ENCODE measurements at places on chromosomes 5 and 9.

DNA sequence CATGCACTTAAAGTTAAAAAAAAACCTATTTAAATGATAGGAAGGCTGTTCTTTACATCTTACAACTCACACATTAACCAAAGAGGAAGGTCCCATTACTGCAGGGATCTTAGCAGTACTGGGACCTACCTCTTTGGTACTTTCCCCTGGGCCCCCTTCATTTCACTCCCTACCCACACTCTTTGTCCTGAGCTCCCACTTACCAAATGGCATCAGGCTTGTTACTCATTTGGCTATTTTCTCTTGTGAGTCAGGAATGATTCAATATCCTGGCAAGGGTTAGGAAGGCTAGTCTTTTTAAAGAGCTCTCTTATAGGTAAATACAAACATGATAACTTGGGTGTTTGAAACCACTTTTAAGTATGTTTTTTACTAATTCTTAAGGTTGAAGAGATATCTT lies 117.4 kb upstream of the ELL2 start:
- DNase-seq = peak; percentile 88

- no peak for DNase-seq
These were observed 13.6 kb upstream of the CXXC5 start for GRCh38 chr5:139634541-139634940.

DNA sequence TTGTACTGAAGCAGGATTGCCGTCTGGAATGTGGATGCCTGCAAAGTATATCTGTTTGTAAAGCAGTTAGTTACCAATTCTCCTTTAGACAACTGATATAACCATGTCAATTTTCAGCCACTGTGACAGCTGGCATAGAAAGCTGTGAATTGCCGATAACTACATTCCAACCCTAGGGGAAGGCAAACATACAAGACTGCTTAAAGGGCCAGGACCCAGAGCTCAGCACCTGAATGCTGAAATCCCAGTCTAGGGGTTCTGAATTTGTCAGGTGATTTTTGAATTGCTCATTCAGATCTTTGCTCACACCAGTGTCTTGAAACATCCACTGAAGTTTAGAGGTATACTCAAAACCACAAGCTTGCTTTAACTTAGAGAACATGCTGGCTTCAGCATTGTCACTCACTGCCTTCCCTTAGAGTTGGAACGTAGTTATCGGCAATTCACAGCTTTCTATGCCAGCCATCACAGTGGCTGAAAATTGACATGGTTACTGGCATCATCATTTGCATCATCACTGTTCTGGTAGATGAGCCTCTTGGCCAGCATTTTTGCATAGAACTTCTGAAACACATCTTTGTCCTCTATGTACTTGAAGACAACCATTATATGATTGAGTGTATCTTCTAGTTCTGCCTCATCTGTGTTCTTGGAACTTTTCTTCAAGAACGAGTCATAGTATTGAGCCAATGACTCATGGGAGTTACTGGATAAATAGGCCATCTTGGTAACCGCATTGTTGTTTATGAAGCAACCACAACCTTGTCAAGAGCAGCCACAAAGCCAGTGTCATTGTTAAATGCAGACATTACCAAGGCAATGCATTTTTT lies 82.1 kb downstream of the CCDC192 start:
- peak; percentile 30 for DNase-seq

DNA sequence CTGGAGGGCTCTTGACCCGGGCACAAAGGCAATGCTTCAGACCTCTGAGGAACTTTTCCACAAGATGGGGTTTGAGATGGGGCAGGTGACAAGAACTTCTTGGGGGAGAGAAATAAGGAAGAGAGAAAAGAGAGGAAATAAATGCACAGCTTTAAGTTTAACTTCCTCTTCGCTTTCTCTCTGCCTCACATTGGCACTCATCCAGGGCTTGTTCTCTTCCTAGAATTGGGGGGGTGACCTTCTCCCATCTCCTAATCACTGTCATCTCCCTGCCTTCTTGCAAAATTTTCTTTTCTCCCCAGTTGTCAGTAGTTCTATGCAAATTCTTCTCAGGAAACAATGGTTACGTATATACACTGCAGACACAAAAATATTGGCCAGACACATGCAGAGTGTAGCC lies 19.1 kb upstream of the ADCY2 start:
- no peak for DNase-seq

DNA sequence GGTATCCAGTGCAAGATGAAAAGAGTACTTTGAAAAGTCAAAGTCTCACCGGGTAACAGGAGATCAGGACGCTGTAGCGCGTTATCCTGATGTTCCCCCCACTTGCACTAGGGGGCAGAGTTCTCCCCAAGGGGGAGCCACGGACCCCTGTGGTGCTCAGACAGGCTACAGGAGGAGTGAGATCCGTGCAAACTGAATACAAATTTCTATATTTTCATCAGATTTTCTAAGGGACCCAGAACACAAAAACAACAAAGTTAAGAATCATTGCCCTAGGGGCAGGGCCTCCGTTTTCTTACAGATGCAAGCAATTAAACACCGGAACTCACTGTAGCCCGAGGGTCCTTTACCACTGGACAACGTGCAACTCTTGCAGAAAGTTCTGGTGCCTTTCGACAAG lies 2.0 kb downstream of the MYO10 start:
- DNase-seq = no peak

GRCh38 chr5:6197427-6197826 lies 180.9 kb downstream of the MED10 start:
- no peak for DNase-seq

DNA sequence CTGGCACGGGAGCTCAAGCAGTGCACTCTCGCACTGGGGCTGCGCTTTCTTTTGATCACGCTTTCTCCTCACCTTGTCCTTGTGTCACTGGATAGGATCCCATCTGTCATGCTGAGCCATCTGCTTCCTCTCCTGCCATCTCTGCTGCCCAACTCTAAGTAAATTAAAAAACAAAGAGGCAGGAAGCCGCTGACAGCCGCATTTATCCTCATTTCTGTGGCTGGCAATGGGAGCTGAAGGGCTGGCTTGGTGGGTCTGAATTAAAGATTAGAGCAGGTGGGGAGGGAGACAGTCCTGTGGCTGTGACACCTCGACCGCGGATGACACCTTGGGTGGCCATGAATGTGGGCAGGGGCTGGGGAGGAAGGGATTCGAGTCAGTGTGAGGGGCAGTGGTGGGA lies 159.2 kb upstream of the ALDH1B1 start:
- DNase-seq = no peak

- no peak for DNase-seq
These were observed 22.3 kb downstream of the NCS1 start for GRCh38 chr9:130194378-130194932.

DNA sequence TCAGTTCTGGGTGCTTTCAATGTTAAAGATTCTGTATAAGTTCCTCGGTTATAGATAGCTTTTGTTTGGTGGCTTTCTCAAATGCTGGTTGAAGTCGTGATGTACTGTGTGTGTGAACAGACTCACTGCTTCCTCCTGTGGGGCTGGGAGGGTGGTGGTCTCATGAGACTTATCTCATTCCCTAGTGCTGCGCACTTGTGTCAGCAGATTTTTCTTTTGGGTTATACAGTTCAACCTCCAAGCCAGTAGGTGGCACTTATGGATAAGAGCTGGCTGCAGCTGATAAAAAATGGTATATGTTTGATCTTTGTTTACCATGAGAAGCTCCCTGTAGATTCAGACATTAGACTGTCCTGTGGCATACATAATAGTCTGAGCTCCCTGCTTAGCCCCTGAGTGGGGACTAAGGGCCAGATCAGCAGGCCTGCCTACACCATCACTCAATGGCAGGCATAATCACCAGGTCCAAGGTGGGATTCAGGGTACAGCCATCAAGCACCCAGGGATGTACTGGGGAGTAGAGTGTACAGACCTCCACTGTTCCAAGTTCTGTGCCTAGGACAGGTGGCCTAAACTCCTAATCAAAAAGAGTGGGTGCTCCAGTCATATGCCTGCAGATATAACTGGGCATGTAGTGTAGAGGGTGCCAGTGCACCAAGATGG lies 174.2 kb downstream of the OXCT1 start:
- DNase-seq = no peak

All from epithelial cell of proximal tubule (primary cell).